Caudate nucleus (tissue), 63 donors: ENCODE measurements at places on chromosomes 4 and X.

DNA sequence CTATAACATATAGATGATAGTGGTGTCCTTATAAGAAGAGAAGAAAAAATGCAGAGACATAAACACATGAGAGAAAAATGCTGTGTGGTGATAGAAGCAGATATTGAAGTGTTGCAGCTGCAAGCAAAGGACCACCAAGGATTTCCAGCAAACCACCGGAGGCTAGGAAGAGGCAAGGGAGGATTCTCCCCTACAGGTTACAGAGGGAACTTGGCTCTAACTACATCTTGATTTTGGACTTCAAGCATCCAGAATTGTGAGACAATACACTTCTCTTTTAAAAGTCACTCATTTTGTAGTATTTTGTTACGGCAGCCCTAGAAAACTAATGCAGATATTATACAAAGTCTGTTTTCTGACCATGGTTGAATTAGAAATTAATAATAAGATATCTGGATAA lies 30.4 kb upstream of the CHRDL1 start:
- no peak for DNase-seq

- DNase-seq: peak; percentile 21
Observed at GRCh38 chrX:101550362-101550750, at the start of gene ARMCX1. TSS of gene ARMCX1 (plus strand) at chrX:101550547. CDS start at chrX:101552931, 2,384 bp downstream.

DNA sequence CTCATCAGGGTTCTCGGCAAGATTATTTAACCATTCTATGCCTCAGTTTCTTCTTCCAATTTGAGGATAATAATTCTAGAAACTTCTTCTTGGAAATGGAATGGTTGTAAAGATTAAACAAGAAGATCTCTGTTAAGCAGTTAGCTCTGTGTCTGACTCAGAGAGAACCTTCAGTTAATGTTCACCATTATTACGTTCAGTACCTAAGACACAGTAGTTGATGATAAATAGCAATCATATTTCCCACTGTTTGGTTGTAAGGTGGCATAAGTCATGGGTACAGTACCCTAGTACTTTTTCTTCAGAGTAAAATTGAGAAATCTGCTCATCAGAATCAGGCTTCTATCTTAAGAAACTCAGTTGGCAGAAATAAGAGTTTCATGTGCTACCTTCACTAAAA lies 366.5 kb upstream of the BOD1L1 start:
- DNase-seq: no peak

- DNase-seq: no peak
Observed at GRCh38 chr4:8221476-8221875, 22.4 kb downstream of the SH3TC1 start.

DNA sequence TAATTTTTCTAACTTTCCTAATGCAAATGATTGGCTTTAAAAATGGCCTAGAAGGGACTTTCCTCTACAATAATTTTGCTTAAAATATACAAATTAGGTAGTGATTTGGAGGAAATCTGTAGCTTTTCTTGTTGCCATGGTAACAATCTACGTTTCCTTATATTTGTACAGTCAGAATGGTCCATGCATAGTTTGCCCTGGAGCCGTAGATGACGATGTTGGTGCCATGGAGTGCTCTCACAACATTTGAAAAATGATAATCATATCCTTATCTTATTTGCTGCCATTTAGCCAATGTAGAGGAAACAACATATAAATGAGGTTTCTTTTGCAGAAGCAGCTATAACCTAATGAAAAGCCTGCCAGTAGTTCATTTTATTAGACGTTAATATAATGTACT lies 89.0 kb upstream of the NMU start:
- no peak for DNase-seq

- DNase-seq: peak; percentile 35
Observed at GRCh38 chrX:103687696-103688201, 1.2 kb upstream of the MORF4L2 start.

DNA sequence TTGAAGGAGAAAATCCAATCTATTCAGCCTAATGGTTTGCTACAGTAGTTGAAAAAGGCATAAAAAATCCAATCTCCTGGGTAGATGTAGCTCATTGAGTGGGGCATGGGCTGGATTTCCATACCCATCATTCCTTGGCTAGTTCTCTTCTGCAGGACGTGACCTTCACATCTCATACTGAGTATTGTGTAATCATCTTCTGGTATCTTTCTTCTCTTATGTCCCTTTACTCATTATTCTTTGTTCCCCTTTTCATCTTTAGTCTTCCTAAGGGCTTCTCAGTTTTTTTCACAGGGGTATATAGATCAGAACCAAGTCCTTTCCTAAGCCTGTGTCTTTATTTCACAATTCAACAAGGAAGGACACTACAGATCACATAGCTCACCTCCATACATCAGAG lies 727.6 kb upstream of the MAGEB2 start:
- DNase-seq: no peak

GRCh38 chr4:6277139-6277802 lies 7.6 kb downstream of the WFS1 start:
- DNase-seq: no peak

GRCh38 chrX:44871931-44872820 lies 812 bp upstream of the KDM6A start:
- no peak for DNase-seq

- DNase-seq: no peak
Observed at GRCh38 chr4:79632114-79632513, 224.1 kb upstream of the GK2 start.

- DNase-seq: no peak
Observed at GRCh38 chr4:173301518-173302201, 32.5 kb downstream of the HMGB2 start.

GRCh38 chrX:136491832-136492231 lies 4.1 kb downstream of the BRS3 start:
- DNase-seq: no peak

DNA sequence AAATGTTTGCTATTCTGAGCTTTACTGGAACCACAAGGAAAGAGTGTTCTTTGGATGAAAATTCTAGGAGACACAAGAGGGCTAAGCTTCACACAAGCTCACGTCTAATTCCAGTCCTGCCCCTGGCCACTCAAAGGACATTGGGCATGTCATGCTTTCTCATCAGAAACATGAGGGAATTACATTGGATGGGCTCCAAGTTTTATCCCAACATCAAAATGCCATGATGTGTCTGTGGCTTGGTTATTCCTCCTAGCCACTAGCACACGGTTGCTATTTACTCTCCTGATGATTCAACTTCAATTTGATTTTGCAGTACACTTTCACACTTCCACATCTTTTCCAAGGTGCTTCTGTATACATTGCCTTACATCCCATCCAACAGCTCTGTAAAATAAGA lies 149.6 kb upstream of the FAM9B start:
- DNase-seq: no peak

DNA sequence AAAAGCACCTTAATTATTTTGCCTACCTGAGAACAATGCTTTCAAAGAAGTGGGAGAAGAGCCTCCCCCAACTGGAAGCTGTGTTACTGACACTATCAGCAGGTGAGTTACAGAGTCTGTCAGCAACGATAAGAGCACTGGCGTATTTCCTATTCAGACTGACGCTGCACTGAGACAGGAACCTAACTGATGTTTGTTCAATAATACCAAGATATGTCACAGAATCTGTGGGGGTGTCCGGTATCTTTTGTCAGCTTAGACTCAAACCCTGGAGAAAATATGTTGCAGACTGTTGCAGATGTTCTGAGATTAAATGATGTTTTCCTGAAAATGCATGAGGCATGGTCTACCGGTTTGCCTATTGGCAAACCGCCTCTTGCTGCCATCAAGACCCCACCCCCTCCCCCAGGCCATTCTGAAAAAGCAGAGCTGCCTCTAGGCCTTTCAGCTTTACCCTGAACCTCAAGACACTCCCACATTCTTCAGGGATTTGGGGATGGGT lies 115.2 kb upstream of the KIT start:
- peak; percentile 1 for DNase-seq

DNA sequence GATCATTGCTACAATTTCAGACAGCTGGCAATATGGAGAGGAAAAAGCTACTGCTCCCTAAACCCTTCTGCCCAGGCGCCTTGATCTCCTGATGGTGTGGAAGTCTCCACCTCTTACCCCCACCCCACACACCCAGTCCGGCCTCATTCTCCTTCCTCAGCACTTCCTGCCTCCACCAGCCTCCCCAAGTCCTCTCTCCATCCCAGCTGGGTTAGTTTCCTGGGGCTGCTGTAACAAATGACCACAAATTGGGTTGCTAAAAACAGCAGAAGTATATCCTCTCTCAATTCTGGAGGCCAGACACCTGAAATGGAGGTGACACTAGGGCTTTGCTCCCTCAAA lies 1.1 kb upstream of the CCNQ start:
- DNase-seq: no peak

DNA sequence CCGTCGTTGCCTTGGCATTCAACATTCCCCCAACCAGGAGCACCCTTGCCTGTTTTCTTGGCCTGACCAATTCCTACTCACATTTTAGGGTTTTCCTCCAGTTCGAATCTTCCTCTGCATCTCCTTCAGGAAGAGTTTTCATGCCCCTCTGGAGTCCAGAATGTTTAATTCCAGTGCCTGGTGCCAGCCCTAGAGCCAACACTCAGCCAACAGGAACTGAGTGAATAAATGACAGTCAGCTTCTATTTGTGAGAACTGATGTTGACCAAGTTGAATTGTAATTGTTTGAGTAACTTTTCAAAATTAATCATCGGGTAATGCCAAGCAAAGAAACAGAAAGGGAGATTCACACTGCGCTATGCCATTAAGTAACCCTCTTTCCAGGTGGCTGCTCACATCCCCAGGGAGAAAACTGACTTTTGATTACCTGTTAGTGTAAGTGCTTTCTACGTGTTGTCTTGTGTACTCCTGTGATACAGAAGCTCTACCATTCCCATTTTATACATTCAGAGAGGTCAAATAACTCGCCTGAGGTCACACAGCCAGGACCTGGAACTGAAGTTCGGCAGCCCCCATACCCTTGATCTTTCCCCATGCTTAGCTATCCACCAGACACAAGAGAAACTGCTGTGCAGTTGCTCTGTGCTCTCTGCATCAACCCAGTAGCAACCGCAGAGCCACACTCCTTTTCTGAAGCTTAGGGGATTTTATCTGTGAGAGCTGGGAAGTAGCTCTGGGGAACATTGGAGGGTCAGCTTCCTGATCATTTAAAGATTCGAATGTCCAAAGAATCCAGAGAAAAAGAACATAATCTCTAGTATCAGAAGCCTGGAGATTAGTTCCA lies 19.0 kb upstream of the SLC2A9 start:
- DNase-seq: no peak

GRCh38 chrX:129744861-129745321 lies 6.1 kb downstream of the XPNPEP2 start:
- no peak for DNase-seq

GRCh38 chr4:118033148-118034052 lies 886 bp upstream of the NDST3 start:
- peak; percentile 15 for DNase-seq

- no peak for DNase-seq
Observed at GRCh38 chr4:101264512-101264911, 82.8 kb downstream of the PPP3CA start.

- DNase-seq: no peak
Observed at GRCh38 chr4:76630741-76631140, 195.7 kb downstream of the SHROOM3 start.

DNA sequence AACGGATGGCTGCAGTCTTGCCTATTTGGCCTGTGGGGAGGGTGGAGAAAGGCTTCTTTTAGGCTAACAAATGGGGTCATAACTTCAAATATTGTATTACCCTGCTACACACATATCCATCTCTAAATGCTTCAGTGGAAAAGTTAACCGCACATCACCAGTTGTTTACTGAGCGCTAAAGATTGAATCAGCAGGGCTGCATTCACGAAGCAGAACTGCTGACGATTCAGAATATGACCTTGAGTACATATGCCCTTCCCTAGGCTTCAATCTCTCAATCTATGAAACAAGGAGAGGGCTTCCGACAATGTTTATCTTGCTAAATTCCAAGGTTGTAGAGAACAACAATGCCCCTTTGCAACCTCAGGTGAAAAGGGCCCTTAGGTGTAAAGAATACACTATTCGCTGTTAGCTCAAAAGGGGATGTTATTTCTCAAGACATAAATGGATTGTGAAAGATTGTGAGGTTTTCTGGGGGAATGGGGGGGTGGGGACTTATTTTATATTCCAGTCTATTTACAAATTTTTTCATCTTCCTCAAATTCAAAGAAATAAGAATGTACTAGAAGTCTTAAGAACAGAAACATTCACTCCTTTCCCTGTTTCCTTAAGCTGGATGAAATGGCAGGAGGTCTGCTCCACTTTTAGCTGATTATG lies 2.6 kb upstream of the ATP6AP2 start:
- DNase-seq: no peak

GRCh38 chr4:177444911-177445736 lies 2.9 kb upstream of the AGA start:
- no peak for DNase-seq

DNA sequence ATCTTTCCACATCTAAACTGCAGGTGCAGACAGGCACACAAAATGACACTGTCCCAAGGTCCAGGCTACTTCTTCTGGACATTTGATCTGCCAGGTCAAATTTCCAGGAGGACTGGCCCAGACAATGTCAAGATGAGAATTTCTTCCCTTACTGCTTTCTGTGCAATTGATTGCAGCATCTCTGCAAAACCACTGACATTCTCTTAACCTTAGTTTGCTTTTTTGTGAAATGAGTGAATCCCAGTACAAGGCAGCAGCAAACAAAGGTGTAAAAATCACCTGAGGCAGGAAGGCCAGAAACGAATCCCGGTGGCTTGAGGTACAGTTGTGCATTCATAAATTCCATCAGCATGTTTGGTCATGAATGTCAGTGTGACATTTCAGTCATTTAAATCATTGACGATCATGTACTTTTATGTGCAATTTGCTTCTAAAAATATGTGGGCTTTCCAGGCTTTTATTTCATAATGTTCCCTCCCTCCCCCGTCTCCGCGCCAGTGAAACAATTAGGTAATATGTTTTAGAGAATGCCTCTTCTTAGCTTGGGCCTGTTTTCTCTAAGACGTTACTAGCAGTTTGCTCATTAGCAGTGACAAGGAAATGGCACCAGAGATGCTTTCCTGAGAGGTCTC lies 39.1 kb downstream of the NHS start:
- DNase-seq: no peak

- no peak for DNase-seq
Observed at GRCh38 chr4:1980561-1981041, 28.2 kb downstream of the NELFA start.

GRCh38 chr4:128286474-128287058 lies 1.0 kb downstream of the PGRMC2 start:
- no peak for DNase-seq

DNA sequence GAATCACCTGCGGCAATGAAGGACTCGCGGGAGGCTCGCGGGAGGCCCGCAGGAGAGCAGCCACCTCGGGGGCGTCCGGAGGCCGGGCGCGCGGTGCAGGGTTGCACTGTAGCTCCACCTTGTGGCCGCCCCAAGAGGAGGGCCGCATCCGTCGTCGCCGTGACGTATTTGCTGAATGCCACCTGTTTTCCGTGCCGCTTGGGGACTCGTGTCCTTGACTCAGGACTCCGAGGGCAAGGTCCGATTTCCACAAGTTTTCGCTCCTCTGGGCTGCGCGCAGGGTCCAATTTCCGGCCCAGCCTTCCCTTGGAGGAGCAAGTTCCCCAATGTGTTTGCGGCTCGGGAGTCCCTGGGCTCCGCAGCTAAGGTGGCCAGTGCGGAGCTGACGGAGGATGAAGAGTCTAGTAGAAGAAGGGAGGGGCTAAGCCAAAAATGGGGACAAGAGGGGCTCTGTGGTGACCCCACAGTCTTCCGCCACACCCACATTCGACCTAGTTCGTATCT lies 10.7 kb upstream of the DLG3 start:
- DNase-seq: peak; percentile 48

- no peak for DNase-seq
Observed at GRCh38 chr4:109816082-109816442, 500 bp downstream of the GAR1 start.
